ENCODE measurements at places on chromosomes 12 and 14. TPM values are rescaled to one million over a fixed set of nuclear protein-coding genes. Genes with fewer than 3 reads are reported as not detected.

The EMC9 gene
- total RNA-seq = 14.6 TPM

The COX8C gene
- 0.67 TPM for total RNA-seq

The CLIP1 gene
- total RNA-seq = 107 TPM

The EPYC gene
- total RNA-seq = not detected

The CAMKK2 gene
- 17.8 TPM for total RNA-seq

The RHOJ gene
- total RNA-seq = 14.7 TPM

The MYO1H gene
- total RNA-seq = not detected

The PPFIA2 gene
- 0.57 TPM for total RNA-seq

The HOXC10 gene
- not detected for total RNA-seq

The CLEC6A gene
- total RNA-seq = not detected

The EML1 gene
- total RNA-seq = 29.9 TPM

The OXA1L gene
- 111 TPM for total RNA-seq
